ENCODE measurements at places on chromosomes 16 and 17.

- H3K36me3 ChIP-seq, result no peaks in the 10 kb centered on the region
- no peaks in the 10 kb centered on the region for H3K4me1 ChIP-seq
- no peaks in the 10 kb centered on the region for H3K27me3 ChIP-seq
- no peak overlapping the region for H3K4me3 ChIP-seq
- DNase-seq, result no peak
- H3K27ac ChIP-seq, result no peak overlapping the region
Measured at GRCh38 chr16:65875381-65876055, 491.0 kb upstream of the CDH5 start.

- no peak for DNase-seq
- H3K4me1 ChIP-seq, result no peaks in the 10 kb centered on the region
- no peaks in the 10 kb centered on the region for H3K36me3 ChIP-seq
- H3K27me3 ChIP-seq, result no peaks in the 10 kb centered on the region
- H3K27ac ChIP-seq, result no peak within 1 kb of the TSS
Measured at GRCh38 chr16:29745853-29746345, at the start of gene C16orf54. Gene C16orf54 (minus strand): TSS chr16:29745990. CDS start chr16:29744951, 1,039 bp downstream.

GRCh38 chr16:4647644-4647980 lies 23.0 kb downstream of the MGRN1 start:
- no peak overlapping the region for H3K4me3 ChIP-seq
- DNase-seq, result no peak
- H3K27me3 ChIP-seq, result no peaks in the 10 kb centered on the region
- H3K36me3 ChIP-seq, result no peaks in the 10 kb centered on the region
- no peaks in the 10 kb centered on the region for H3K4me1 ChIP-seq

GRCh38 chr16:74867281-74867849 lies 92.7 kb upstream of the FA2H start:
- DNase-seq, result no peak
- no peak overlapping the region for H3K27ac ChIP-seq
- H3K4me3 ChIP-seq, result no peak overlapping the region
- H3K36me3 ChIP-seq, result no peaks in the 10 kb centered on the region
- H3K27me3 ChIP-seq, result no peaks in the 10 kb centered on the region

DNA sequence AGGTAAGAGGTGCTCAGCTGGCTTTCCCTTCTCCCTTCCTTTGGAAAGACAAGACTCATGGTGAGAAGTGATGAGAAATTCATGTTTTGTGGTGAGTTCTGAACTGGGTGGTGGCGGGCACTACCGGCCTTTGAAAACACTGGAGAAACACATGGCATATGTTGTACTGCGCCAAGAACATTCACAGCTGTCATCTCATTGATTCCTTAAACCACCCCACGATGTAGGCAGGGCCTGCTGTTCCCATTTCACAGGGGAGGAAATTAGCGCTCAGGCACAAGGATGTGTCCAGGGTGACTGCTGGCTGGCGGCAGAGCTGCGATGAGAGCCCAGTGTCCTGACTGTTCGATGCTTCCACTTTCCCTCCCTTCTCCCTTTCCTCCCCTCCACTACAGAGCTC lies 1.6 kb upstream of the DOC2B start:
- no peak for DNase-seq
- no peaks in the 10 kb centered on the region for H3K27me3 ChIP-seq
- no peak overlapping the region for H3K27ac ChIP-seq
- H3K36me3 ChIP-seq, result no peaks in the 10 kb centered on the region
- no peak overlapping the region for H3K4me3 ChIP-seq

- H3K27ac ChIP-seq, result peak overlapping the region; percentile 48
- DNase-seq, result no peak
Measured at GRCh38 chr17:81117672-81118198, 47.6 kb upstream of the PVALEF start.

GRCh38 chr17:4721203-4722135 lies 9.8 kb upstream of the MED11 start:
- no peak overlapping the region for H3K4me3 ChIP-seq
- H3K4me1 ChIP-seq, result peaks cover 14% of the 10 kb centered on the region
- no peak for DNase-seq
- H3K36me3 ChIP-seq, result no peaks in the 10 kb centered on the region
- H3K27me3 ChIP-seq, result no peaks in the 10 kb centered on the region

- peaks cover 7% of the 10 kb centered on the region for H3K4me1 ChIP-seq
- DNase-seq, result no peak
- peak overlapping the region; percentile 88 for H3K4me3 ChIP-seq
- peak overlapping the region; percentile 98 for H3K27ac ChIP-seq
- H3K36me3 ChIP-seq, result peaks cover 18% of the 10 kb centered on the region
Measured at GRCh38 chr17:30477774-30478115, 537 bp downstream of the GOSR1 start.

- no peak overlapping the region for H3K4me3 ChIP-seq
- peaks cover 8% of the 10 kb centered on the region for H3K4me1 ChIP-seq
- DNase-seq, result no peak
- no peak overlapping the region for H3K27ac ChIP-seq
- no peaks in the 10 kb centered on the region for H3K27me3 ChIP-seq
- H3K36me3 ChIP-seq, result no peaks in the 10 kb centered on the region
Measured at GRCh38 chr17:72953621-72954020, 138.9 kb downstream of the SLC39A11 start.

- no peak overlapping the region for H3K4me3 ChIP-seq
- no peaks in the 10 kb centered on the region for H3K36me3 ChIP-seq
- no peaks in the 10 kb centered on the region for H3K27me3 ChIP-seq
- peaks cover 3% of the 10 kb centered on the region for H3K4me1 ChIP-seq
- no peak for DNase-seq
Measured at GRCh38 chr17:64599187-64599676, 62.9 kb downstream of the SMURF2 start.

DNA sequence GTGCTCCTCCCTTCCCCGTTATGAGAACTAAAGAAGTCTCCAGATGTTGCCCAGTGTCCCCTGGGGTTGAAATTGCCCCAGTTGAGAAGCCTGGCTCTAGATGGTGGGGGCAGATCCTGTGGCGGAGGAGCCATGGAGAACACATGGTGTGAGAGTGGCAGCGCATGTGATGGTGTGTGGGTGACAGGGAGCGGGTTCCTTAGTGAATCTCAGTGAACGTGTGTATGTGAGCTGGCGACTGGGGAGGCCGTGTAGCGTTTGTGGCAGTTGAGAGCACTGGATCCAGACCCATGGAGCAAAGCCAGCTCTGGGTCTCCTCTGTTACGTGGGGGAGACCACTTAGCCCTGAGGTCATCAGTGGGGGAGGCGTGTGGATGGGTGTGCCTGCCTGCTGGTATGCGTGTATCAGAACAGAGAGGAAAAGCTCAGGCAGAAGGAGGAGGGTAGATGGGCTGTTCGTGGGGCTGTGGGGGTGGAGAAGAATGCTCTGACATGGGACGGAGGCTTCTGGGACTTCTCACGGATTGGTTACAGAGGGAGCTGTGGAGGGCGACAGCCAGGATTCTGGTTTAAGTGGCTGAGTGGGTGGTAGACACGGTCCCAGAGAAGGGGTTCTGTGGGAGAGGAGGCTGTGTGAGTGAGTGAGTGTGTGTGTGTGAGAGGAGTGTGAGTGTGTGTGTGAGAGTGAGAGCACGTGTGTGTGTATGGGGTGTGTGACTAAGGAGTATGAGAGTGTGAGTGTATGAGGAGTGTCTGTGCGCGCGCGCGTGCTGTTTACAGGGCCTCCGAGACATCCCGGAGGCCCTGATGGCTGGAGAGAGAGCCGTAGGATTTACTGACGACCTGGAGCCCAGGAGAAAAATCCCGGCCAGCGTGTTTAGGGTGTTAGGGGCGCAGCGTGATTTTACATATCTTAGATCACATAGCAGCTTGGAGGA lies 193.8 kb downstream of the SNX29 start:
- no peaks in the 10 kb centered on the region for H3K36me3 ChIP-seq
- no peak overlapping the region for H3K27ac ChIP-seq
- no peaks in the 10 kb centered on the region for H3K4me1 ChIP-seq
- H3K27me3 ChIP-seq, result no peaks in the 10 kb centered on the region

DNA sequence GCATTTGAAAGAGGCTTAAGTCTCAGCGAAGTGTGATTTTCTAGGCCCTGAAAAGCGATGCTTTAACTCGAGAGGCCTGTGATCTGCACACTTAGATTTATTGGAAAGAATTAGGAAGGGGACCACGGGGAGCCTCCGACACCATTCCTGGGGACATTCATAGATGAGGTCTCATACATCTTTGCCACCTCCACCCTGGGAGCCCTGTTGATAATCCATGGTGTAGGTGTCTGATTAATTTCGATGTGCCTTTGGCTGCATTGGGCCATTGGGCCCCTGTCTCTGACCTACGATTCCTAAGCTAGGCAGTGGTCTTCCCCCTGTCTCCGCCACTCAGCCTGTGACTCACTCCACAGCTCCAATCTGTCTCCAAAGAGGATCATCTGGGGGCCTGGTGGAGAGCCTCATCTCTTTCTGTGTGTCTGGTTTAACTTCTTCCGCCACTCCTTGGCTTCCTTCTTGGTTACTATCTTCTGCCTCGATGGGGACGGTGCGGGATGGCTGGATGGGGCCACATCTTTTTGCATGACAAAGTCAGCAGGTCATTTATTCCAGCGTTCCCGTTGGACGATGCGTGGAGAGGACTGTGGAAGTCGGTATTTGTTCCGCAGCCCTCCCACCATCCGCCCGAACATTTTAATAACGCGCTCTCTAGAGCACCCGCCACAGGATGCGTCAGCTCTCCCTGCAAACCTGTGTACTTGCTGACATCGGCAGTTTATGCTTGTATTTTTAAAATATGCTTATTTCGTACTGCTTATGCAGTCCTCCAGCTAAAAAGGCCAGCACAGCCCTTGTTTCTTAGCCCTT lies 109.3 kb downstream of the IRX3 start:
- no peak overlapping the region for H3K27ac ChIP-seq
- H3K27me3 ChIP-seq, result no peaks in the 10 kb centered on the region
- H3K36me3 ChIP-seq, result no peaks in the 10 kb centered on the region
- no peaks in the 10 kb centered on the region for H3K4me1 ChIP-seq
- no peak for DNase-seq
- H3K4me3 ChIP-seq, result no peak overlapping the region

- H3K4me1 ChIP-seq, result peaks cover 7% of the 10 kb centered on the region
- no peaks in the 10 kb centered on the region for H3K27me3 ChIP-seq
- DNase-seq, result no peak
- H3K36me3 ChIP-seq, result no peaks in the 10 kb centered on the region
Measured at GRCh38 chr16:87924041-87924810, 12.1 kb downstream of the CA5A start.

DNA sequence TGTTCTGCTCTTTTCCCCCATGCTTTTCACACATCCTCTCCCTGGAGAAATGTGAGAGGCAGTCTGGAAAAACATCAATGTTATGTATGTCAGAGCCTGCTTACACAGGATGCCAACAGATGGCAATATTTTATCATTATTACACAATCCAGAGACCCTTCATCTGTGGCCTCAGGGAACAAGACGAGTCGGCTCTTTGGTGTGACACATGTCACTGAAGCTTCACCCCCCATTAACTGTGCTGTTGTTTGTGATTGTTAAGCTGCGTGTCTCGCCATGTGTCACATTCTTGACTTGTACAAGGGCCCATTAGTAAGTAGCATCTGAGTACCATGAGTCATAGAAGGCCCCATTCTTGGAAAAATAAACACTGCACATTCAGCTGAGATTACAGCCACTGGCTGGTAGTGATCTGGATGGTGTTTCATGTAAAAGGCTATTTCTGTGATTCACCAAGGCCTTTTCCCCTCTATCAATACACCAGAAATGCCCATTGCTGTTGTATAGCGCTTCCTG lies 682.1 kb upstream of the SOX9 start:
- H3K27me3 ChIP-seq, result no peaks in the 10 kb centered on the region
- H3K36me3 ChIP-seq, result no peaks in the 10 kb centered on the region
- H3K4me3 ChIP-seq, result no peak overlapping the region
- peak; percentile 95 for DNase-seq
- H3K4me1 ChIP-seq, result peaks cover 7% of the 10 kb centered on the region

DNA sequence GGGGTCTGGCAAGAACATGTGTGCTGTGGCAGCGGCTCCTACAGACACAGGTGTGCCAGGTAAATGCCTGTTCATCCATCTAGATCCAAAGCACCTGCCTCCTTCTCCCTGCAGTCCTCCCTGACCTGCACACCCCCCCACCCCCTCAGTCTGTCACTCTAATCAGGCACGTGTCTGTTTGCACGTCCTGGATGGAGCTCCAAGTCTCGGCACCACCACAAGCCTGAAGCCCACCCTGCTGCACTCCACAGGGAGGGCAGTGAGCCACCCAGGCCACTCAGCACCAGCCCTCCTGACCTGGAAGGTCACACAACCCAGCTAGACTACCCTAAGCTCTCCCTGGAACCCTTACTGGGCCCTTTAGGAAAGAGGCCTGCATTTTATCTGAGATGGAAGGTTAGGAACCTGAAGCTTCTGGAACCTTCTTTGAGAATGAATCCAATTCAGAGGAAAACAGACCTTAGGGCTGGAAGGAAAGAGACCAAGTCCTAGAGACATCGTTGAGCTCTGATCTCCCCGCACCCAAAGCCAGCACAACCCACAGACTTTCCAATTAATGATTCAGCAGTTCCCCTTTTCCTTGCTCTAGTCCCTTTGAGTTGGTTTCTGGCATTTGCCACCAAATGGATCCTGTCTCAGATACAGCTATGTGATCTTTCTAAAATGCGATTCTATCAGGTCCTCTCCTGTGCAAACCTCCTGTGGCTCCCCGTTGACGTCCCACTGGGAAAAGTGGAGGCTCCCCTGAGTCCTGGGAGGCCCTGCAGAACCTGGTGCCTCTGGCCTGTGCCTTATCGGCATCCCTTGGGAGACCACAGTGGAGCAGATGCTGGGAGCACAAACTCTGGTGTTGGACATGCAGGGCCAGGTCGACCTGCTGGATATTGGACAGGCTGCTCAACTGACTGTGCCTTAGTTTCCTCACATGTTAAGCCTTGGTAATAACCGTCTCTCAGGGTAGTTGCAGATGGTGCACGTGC lies 67.9 kb downstream of the PRMT7 start:
- no peak overlapping the region for H3K27ac ChIP-seq
- no peaks in the 10 kb centered on the region for H3K36me3 ChIP-seq
- H3K27me3 ChIP-seq, result no peaks in the 10 kb centered on the region
- no peak overlapping the region for H3K4me3 ChIP-seq

Data from Panc1 (cell line).